ENCODE measurements at places on chromosomes 6 and 20. TPM values are rescaled to one million over a fixed set of nuclear protein-coding genes. Genes with fewer than 3 reads are reported as not detected.

DNA sequence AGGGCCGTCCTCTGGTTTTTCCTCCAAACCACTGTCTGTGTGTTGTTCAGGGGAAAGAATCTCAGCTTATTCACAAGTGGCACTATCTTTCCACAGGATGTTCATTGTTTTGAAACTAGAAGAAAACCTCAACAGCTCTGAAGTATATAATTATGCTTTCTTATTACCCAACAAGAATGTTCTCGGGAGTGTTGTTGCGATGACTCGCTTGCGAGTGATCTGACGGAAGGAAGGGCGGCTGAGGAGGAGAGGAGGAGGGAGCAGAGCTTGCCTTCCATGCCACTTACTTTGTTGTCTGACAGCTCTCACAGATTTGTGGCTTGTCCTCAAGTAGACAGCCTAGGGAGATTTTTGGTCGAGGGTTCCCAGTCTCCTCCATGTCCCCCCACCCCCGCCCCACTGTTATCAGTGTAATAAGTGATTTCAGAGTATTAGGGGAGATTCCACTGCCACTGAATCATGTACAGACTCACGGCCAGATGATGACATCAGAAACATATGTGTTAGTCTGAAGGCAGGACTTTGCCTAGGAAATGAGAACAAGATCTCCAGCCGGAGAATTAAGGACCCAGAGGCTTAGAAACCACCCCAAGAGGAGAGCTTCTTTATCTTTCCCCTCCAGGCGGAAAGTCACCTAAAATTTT is 80.7 kb upstream of the CCN6 start:
- no peak for DNase-seq
- H3K27ac ChIP-seq: no peak overlapping the region
- no peak overlapping the region for H3K4me3 ChIP-seq
- H3K27me3 ChIP-seq: no peaks in the 10 kb centered on the region
- H3K36me3 ChIP-seq: no peaks in the 10 kb centered on the region

GRCh38 chr6:110875548-110876169 is 1.1 kb downstream of the AMD1 start:
- DNase-seq: peak; percentile 68
- peak overlapping the region; percentile 91 for H3K4me3 ChIP-seq
- H3K36me3 ChIP-seq: no peaks in the 10 kb centered on the region

DNA sequence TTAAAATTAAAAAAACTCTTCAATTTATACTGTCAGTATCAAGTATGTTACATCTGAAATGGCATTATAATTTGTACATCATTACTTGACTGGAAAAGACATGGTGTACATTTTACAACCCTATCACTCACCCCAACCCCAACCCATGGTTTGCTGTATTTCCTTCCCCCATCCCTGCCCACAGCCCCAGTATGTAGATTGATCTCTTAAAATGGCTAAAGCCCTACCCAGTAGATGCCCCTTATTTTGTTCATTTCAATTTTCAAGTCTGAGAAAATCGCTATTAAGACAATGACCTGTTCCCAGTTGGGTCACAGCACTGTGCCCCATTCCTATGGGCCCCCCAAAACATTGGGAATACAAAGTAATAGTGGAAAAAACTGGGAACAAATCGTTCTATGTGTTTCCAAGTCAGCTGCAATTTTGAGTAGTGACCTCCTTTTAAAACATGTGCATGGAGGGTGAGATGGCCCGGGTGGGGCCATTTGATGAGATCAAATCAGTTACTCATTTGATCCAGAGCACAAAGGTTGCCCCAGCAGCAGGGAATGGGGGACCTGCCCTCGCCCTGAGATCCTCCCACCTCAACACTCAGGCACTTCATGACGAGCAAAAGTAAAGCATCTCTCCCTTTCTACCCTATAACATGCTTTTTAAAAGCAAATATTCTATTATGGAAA is 13.3 kb downstream of the EZR start:
- no peak for DNase-seq
- H3K4me3 ChIP-seq: no peak overlapping the region
- peaks cover 72% of the 10 kb centered on the region for H3K4me1 ChIP-seq
- H3K27ac ChIP-seq: no peak overlapping the region

ECT2L gene
- 0.05 TPM for polyA plus RNA-seq

DNA sequence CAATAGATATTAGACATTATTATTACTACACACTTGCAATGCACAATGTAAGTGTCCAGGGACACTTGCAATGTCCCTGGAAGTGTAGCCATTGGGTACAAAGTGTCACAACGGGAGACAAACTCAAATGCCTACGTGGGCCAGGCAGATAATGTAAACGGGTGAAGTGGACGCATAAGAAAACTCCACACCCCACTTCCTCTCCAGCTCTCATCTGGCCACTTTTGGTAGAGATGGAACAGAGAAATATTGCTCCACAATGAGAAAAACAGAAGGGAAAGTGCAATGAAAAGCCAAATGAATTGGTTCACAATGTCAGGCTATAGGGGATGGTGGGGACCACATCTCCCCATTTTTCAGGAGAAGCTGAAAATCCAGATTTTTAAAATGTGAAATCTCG is 9.4 kb downstream of the SULF2 start:
- no peak for DNase-seq
- no peak overlapping the region for H3K4me3 ChIP-seq
- no peaks in the 10 kb centered on the region for H3K27me3 ChIP-seq
- H3K36me3 ChIP-seq: no peaks in the 10 kb centered on the region

DNA sequence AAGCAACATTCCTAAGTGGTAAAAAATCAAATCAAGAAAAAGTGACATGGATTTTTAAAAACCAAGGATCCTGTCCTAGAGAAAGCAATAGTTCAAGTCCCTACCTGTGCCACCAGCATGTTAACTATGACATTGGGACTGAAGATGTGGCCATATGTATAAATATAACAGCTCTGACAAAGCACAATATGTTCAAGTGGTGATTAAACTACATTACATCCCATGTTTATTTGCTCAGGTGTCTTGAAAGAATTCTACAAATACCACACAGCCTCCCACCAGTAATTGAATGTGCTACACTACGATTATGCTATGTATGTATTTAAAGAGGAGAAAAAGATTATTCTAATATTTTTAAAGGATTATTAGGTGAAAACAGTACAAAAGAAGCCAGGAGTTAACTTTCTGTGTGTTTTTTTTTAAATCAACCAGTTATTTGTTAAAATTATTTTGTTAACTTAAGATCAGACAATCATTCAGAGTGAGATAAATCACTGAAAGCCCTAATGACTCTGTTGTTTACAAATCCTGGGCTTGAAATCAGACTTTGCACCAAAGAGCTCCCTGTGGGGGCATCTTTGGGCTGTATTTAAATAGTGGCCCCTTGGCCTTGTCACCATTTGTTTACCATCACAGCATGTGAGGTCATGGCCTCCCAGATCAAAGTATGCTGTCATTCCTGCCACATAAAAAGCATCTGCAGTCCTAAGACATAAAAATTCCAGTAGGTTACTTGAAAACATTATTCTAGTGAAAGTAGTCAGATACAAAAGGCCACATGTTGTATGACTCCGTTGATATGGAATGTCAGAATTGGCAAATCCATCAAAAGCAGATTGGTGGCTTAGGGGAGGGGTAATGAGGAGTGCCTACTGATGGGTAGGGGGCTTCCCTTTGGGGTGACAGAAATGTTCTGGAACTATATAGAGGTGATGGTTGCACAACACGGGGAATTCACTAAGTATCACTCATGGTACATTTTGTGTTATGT is 17.1 kb downstream of the TTLL2 start:
- H3K27ac ChIP-seq: no peak overlapping the region
- no peak for DNase-seq
- no peaks in the 10 kb centered on the region for H3K4me1 ChIP-seq
- no peak overlapping the region for H3K4me3 ChIP-seq

- H3K27ac ChIP-seq: peak overlapping the region; percentile 76
- H3K36me3 ChIP-seq: no peaks in the 10 kb centered on the region
- H3K27me3 ChIP-seq: no peaks in the 10 kb centered on the region
- H3K4me1 ChIP-seq: peaks cover 32% of the 10 kb centered on the region
- H3K4me3 ChIP-seq: no peak overlapping the region
- no peak for DNase-seq
Measured at GRCh38 chr20:38126146-38126921, 38.7 kb downstream of the TGM2 start.

DNA sequence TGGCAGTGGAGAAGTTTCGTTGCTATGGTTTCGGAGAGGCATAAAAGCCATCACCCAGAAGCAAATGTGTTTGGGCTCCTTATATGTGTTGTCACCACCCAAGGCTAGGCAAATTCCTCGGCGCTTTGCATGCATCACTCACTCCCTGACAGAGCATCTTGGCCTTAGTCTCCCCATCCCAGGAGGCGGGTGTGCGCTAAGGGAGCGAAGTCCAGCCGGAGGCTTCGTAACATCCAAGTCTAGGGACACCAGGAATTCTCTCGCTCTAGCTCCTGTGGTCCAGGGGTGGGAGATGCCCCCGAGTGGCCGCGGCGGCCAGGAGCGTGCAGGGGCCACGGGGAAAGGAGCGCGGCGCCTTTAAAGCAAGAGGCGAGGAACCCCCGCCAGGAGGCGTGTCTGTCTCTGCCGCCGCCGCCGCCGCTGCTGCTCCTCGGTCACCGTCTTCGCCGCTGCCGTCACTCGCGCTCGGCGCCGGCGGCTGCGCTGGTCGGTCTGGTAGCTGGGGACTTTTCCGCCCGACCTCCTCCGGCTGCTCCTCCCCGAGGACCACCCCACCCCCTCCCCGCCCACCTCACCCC is at the start of gene GRIK2:
GRIK2 (plus strand) TSS at position 458 of the 578 bp plus-strand sequence.
- H3K27ac ChIP-seq: no peak within 1 kb of the TSS
- no peaks in the 10 kb centered on the region for H3K4me1 ChIP-seq
- no peaks in the 10 kb centered on the region for H3K36me3 ChIP-seq
- no peaks in the 10 kb centered on the region for H3K27me3 ChIP-seq
- DNase-seq: peak; percentile 53
- H3K4me3 ChIP-seq: peak within 1 kb of the TSS; percentile 22

SCUBE3 gene
- 0.15 TPM for polyA plus RNA-seq

- no peak for DNase-seq
- H3K36me3 ChIP-seq: no peaks in the 10 kb centered on the region
- H3K27me3 ChIP-seq: no peaks in the 10 kb centered on the region
- no peak overlapping the region for H3K4me3 ChIP-seq
- H3K4me1 ChIP-seq: no peaks in the 10 kb centered on the region
Measured at GRCh38 chr20:8853805-8854338, 215.0 kb upstream of the PLCB4 start.

GRCh38 chr20:51542033-51542570 is 417 bp downstream of the NFATC2 start:
- peak; percentile 80 for DNase-seq
- H3K4me1 ChIP-seq: peaks cover 5% of the 10 kb centered on the region
- no peaks in the 10 kb centered on the region for H3K36me3 ChIP-seq
- H3K27me3 ChIP-seq: no peaks in the 10 kb centered on the region
- peak overlapping the region; percentile 77 for H3K27ac ChIP-seq
- H3K4me3 ChIP-seq: peak overlapping the region; percentile 66

LAMP5 gene
- 0.16 TPM for polyA plus RNA-seq

LIME1 gene
- polyA plus RNA-seq: 44.6 TPM

DNA sequence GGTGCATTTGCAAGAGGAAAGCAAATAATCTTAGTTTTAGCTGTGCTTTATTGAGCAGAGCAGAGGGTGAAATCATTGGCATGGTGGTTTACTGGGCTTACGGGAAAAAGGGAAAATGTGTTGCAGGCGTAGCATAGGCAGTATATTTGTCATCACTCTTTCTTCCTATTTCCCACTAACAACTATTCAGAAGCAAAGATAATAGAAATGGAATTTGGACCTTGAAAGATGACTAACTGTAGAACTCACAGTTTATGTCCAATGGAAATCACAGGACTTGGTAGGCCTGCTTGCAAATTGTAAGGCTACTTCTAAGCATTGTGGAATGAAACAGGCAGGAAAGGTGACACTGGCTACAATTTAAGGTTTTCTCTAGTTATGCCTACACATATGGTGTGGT is 611.9 kb upstream of the MAN1A1 start:
- DNase-seq: no peak
- H3K36me3 ChIP-seq: no peaks in the 10 kb centered on the region
- no peaks in the 10 kb centered on the region for H3K4me1 ChIP-seq
- H3K27me3 ChIP-seq: no peaks in the 10 kb centered on the region
- H3K27ac ChIP-seq: no peak overlapping the region
- H3K4me3 ChIP-seq: no peak overlapping the region

DNA sequence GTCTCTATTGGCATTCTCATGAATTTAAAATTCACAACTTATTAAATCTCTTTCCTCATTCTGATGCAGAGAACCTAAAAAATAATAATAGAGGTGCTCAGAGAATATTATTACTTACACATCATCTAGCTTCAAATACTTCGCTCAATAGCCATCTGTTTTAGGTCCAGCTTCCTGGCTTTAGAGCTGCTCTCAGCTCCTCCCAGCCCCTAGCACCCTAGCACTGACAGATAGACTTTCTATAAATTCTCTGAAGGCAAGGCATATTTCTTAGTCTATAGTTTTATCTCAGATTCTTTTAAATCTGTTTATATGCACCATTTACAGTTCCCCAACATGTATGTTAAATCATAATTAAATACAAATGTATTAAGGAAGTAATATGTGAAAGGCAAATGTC is 281.3 kb downstream of the PTPRK start:
- H3K4me3 ChIP-seq: no peak overlapping the region
- no peaks in the 10 kb centered on the region for H3K27me3 ChIP-seq
- no peak for DNase-seq

MRAP2 gene
- 6.5 TPM for polyA plus RNA-seq

GRCh38 chr6:163573503-163574179 is 159.1 kb downstream of the QKI start:
- no peak overlapping the region for H3K27ac ChIP-seq
- no peaks in the 10 kb centered on the region for H3K36me3 ChIP-seq
- no peaks in the 10 kb centered on the region for H3K27me3 ChIP-seq
- no peaks in the 10 kb centered on the region for H3K4me1 ChIP-seq
- DNase-seq: no peak
